ENCODE measurements at places on chromosomes 6 and 20.

DNA sequence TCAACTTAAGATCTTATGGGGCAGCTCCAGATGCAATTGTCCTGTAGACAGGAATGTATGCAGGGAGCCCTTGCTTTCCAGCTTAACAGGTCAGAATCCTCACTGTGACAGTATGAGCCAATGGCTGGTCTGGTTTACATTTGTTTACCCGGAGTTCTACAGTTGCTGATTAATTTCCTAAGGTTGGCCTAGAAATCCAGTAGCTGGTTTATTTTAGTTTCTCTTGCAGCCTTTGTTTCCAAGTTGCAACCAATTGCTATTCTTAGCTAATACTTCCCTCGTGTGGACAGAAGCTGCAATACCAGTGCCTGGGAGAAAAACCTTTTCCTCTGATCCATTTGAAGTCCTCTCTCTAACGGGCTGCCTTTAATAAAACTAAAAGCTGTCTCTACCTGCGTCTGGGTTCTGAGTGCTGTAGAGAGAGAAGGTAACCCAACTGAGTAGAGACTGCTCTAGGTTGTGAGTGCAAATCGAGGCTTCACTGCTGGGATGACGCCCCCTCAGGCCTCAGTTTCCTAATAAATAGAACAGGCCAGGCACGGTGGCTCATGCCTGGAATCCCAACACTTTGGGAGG is 45.9 kb downstream of the ZNF217 start:
- DNase-seq, result no peak

GRCh38 chr20:40957265-40957760 is 71.3 kb upstream of the TOP1 start:
- DNase-seq, result no peak

DNA sequence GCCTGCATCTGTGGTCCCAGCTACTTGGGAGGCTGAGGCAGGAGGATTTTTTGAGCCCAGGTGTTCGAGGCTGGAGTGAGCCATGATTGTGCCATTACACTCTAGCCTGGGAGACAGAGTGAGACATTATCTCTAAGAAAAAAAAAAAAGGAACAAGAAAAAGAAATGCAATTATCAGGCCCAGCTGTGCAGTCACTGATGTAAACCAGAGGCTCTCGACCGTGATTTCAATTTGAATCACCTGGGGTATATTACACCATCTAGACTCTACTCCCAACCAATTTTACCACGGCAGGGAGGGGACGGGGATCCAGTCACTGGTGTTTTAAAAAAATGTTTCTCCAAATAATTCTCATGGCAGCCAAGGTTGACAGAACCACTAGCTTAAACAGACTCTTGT is 48.8 kb upstream of the NKX2-2 start:
- no peak for DNase-seq

DNA sequence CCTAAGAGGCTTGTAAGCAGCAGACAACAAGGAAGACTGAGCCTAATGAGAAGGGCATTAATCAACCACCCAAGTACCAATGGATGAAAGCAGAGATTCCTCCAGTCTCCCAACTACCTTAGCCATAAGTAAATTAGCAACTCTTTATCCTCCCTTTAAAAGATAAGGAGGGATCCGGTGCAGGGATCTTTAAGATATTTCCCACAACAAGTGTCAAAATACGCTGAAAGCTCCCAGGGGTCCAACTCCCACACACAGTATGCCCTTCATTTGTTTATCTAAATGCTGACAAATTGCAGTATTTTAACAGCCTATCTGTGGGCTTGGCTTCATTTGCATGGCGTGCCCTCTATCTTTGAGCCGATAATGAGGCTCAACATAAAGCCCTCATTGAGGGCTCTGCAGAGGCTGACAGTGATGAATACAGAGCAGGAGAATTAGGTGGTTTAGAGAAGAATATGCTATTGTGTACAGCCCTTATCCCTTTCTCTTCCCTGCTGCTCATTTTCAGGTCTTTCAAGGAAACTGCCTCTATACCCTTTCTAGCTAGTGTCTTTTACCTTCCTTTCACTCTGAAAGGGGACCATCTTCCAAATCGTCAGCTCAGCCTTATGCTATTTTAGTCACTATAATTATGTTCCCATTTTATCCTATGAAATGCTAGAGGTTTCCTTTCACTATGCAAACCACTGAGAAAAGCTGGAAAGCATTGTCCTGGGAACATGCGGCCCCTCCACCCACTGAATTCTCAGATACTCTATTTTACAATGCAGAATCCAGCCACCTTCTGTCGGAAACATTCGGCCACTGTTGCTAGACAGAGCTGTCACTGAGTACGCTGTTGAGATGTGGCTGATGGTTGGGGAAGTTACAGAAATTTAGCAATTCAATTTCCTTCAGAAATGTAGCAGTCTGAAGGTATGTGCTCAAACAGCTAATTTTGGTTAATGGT is 575.2 kb upstream of the JAG1 start:
- no peak for DNase-seq

GRCh38 chr6:156886409-156886808 is 109.2 kb downstream of the ARID1B start:
- no peak for DNase-seq

DNA sequence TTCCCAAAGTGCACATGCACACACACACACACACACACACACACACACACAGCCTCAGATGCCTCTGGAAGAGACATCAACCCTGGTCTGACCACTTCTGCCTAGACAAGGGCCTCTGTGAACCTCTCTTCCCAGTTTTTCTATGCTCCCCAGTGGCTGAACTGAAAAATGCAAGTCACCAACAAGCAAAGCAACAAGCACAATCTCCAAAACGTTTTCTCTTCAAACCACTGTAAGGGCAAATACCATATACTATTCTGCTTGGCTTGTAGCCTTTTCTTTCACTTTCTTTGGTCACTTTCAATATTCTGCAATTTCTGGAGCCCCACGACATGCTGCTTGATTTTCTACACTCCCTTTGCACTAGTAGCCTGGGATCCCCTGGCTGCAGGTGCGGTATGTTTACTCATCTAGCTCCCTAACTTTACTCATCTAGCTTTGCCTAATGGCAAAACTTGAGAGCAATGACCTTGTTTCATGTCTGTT is 121.4 kb upstream of the DST start:
- DNase-seq, result no peak

GRCh38 chr6:132900849-132901248 is 86.5 kb downstream of the RPS12 start:
- DNase-seq, result no peak

- no peak for DNase-seq
These were observed 128.9 kb downstream of the TMEM200A start for GRCh38 chr6:130494729-130495128.

- no peak for DNase-seq
These were observed 14.2 kb downstream of the NHSL1 start for GRCh38 chr6:138485005-138485545.

DNA sequence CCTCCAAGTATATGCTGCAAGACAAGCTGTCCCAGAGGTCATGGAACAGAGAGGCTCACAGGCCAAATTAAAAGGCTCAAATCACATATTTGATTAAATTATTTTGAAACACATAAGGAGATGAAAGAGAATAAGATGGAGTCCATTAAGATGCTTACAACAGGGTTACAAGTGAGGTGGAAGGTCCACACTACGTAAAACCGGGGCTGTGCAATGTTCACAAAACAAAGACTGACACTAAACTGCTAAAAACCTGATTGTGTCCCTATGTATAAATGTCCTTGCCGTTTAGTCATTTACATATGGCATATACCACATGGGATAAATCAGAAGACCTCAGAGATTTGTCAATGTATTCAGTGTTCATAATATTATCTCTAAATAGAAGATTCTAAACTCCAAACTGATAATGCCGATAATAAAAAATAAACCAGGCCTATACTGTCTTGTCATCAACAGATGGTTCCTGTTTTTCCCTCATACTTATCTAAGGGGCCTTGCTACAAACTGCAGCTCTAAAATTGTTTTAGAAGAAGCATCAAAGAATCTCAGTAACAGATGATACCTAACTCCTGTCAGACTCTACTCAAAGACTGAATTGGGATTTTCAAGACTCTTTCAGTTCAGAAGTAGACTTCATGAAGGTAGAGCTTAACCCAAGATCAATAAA is 51.8 kb upstream of the RIPOR2 start:
- no peak for DNase-seq

- no peak for DNase-seq
These were observed 96.0 kb upstream of the LOC128125822 start for GRCh38 chr6:63476302-63476701.
